Activated CD4-positive, alpha-beta T cell treated with anti-CD3 and anti-CD28 coated beads, Interleukin-2, amount 10 ng/mL, durations not matched to agents 24 days and 14 days (primary cell): ENCODE measurements at places on chromosomes 7 and 10. TPM values are rescaled to one million over a fixed set of nuclear protein-coding genes. Genes with fewer than 3 reads are reported as not detected.

The PON1 gene
- not detected in 2 replicates for total RNA-seq

The LRRC18 gene
- not detected in 2 replicates for total RNA-seq

The CEP55 gene
- 58.5 and 59.3 TPM in 2 replicates for total RNA-seq

The TCF7L2 gene
- 0.21 and 0.43 TPM in 2 replicates for total RNA-seq

The NXPH1 gene
- not detected in 2 replicates for total RNA-seq

The CYP2C19 gene
- 0.33 TPM in 1 of 2 replicates, not detected in the other for total RNA-seq

The HMX2 gene
- not detected in 2 replicates for total RNA-seq

The HOXA7 gene
- total RNA-seq: not detected in 2 replicates

The EBF3 gene
- total RNA-seq: not detected in 2 replicates

The GAD2 gene
- total RNA-seq: not detected in 2 replicates

The ASZ1 gene
- total RNA-seq: not detected in 2 replicates

The SPDYE6 gene
- not detected in 2 replicates for total RNA-seq

The PSMA2 gene
- 202 and 209 TPM in 2 replicates for total RNA-seq

The PLXDC2 gene
- total RNA-seq: not detected in 2 replicates

The CALHM2 gene
- total RNA-seq: 14.0 and 17.5 TPM in 2 replicates

The DYDC2 gene
- total RNA-seq: not detected in 2 replicates

The UNCX gene
- total RNA-seq: not detected in 2 replicates

The CRHR2 gene
- total RNA-seq: not detected in 2 replicates
